ENCODE measurements at places on chromosomes 7 and 10. TPM values are rescaled to one million over a fixed set of nuclear protein-coding genes. Genes with fewer than 3 reads are reported as not detected.

DNA sequence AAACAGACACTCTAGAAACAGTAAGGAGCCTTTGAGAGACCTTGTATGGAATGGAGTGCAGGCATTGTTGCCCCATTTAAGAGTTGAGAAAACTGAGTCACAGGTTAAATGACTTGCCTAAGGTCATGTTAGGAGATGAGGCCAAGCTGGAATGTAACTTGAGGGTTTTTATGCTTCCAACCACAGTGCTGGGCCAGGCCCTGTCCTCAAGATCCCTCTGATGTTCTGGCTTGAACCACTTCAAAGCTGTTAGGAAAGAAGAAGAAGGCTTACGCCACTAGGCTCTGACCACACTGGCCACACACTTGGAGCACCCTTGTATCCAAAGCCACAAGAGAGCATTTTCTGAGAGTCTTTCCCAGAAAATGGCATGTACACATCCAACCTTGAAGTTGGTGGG lies 42.7 kb downstream of the PLAU start:
- no peaks in the 10 kb centered on the region for H3K36me3 ChIP-seq
- H3K4me3 ChIP-seq, result no peak overlapping the region
- peaks cover 10% of the 10 kb centered on the region for H3K4me1 ChIP-seq
- H3K27ac ChIP-seq, result no peak overlapping the region
- no peak for DNase-seq
- H3K27me3 ChIP-seq, result no peaks in the 10 kb centered on the region

- no peak overlapping the region for H3K27ac ChIP-seq
- H3K4me3 ChIP-seq, result no peak overlapping the region
- DNase-seq, result no peak
Observed at GRCh38 chr7:31873816-31874597, 187.0 kb downstream of the PPP1R17 start.

DNA sequence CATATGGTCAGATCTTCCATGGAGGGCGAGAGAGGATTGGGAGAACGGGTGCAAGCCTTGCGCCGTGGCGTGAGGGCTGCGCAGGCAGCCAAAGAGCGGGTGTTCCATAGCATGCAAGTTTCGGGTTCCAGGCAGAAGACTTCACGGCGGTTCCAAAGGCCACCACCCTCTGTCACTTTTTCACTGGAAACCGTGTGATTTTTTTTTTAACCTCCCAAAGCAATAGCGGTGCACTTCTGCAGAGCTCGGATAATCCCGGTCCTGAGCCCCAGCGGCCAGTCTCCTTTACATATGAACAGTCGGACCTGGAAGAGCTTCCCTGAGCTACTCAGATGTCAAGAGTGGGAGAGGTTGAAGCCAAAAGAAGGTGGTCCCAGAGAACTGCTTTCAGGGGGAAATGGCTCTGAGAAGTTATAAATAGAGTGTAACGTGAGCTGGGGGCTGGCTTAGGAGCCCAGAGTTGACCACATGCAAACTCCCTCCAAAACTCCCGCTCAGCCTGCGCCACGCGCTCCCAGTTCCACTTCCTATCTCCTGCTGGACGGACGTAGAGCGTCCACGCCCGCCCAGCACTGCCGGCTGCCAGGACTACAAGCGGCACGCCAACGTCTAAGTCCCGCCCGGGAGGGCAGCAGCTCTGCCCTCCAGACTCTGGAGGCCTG lies at the start of gene MEOX2:
Gene MEOX2 (minus strand): TSS at position 389 of the 662 bp plus-strand sequence. CDS start 281 bp downstream, at position 108.
- no peak within 1 kb of the TSS for H3K27ac ChIP-seq
- peaks cover 53% of the 10 kb centered on the region for H3K27me3 ChIP-seq
- DNase-seq, result peak; percentile 24
- no peaks in the 10 kb centered on the region for H3K36me3 ChIP-seq
- peak within 1 kb of the TSS; percentile 34 for H3K4me3 ChIP-seq
- H3K4me1 ChIP-seq, result peaks cover 19% of the 10 kb centered on the region

DNA sequence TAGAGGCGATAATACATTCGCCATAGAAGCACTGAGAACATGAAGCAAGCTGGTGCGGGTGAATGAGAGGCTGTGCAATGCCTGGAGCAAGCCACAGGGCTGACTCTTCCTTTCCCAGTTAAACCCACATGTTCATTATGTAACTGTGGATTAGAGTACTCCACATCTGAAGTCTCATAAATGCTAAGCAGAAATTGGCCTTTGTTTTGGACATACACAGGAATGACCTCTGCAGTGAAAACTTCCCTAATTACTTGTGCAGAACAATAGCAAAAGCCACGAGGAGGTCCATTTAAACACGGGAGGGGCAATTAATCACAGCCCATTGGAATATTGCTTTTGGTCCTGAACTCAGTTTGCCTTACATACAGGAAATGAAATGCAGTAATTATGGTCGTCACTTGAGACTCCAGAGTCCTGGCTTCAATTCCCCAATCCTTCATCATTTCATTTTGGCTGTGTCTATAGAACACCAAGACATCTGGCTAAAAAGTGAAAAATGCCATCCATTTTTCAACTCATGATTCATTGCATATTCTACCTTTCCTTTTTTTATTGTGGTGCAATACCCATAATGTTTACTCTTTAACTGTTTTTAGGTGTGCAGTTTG lies 78.7 kb upstream of the CXCL12 start:
- H3K4me3 ChIP-seq, result no peak overlapping the region
- no peak for DNase-seq
- H3K36me3 ChIP-seq, result no peaks in the 10 kb centered on the region
- no peaks in the 10 kb centered on the region for H3K4me1 ChIP-seq
- no peaks in the 10 kb centered on the region for H3K27me3 ChIP-seq
- no peak overlapping the region for H3K27ac ChIP-seq

- no peaks in the 10 kb centered on the region for H3K4me1 ChIP-seq
- no peaks in the 10 kb centered on the region for H3K36me3 ChIP-seq
- no peaks in the 10 kb centered on the region for H3K27me3 ChIP-seq
- no peak for DNase-seq
Observed at GRCh38 chr10:28382525-28383269, 79.8 kb upstream of the MPP7 start.

GRCh38 chr10:75836064-75836463 lies 404.6 kb downstream of the LRMDA start:
- no peaks in the 10 kb centered on the region for H3K36me3 ChIP-seq
- no peaks in the 10 kb centered on the region for H3K27me3 ChIP-seq
- H3K27ac ChIP-seq, result no peak overlapping the region
- DNase-seq, result no peak
- no peak overlapping the region for H3K4me3 ChIP-seq

GRCh38 chr10:121411004-121411403 lies 187.2 kb downstream of the FGFR2 start:
- no peak overlapping the region for H3K4me3 ChIP-seq
- DNase-seq, result no peak
- H3K4me1 ChIP-seq, result no peaks in the 10 kb centered on the region
- H3K36me3 ChIP-seq, result no peaks in the 10 kb centered on the region
- no peaks in the 10 kb centered on the region for H3K27me3 ChIP-seq

DNA sequence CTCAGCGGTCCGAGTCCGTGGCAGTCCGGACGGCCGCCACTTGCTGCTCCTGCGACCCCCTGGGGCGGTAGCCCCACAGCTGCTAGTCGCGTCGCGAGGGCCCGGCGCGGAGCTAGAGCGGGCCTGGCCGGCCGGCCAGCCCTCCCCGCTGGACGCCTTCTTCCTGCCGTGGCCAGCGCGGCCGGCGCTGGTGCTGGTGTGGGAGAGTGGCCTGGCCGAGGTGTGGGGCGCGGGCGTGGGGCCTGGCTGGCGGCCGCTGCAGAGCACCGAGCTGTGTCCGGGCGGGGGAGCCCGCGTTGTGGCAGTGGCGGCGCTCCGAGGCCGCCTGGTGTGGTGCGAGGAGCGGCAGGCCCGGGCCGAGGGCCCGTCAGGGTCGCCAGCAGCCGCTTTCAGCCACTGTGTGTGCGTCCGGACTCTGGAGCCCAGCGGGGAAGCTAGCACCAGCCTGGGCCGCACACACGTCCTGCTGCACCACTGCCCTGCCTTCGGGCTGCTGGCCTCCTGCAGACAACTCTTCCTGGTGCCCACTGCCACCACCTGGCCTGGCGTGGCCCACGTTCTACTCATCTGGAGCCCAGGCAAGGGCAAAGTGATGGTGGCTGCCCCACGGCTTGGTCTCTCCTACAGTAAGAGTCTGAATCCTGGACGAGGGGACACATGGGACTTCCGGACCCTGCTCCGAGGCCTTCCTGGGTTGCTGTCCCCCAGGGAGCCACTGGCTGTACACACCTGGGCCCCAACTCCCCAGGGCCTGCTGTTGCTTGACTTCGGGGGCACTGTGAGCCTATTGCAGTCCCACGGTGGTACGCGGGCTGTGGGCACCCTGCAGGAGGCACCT lies 631 bp downstream of the HPS6 start:
- H3K4me1 ChIP-seq, result peaks cover 18% of the 10 kb centered on the region
- H3K27ac ChIP-seq, result peak overlapping the region; percentile 75
- DNase-seq, result no peak
- H3K36me3 ChIP-seq, result peaks cover 24% of the 10 kb centered on the region
- H3K4me3 ChIP-seq, result peak overlapping the region; percentile 67

GRCh38 chr7:5997210-5997808 lies 11.5 kb downstream of the PMS2 start:
- no peak overlapping the region for H3K27ac ChIP-seq
- H3K4me1 ChIP-seq, result no peaks in the 10 kb centered on the region
- peak; percentile 51 for DNase-seq
- no peaks in the 10 kb centered on the region for H3K27me3 ChIP-seq
- H3K4me3 ChIP-seq, result no peak overlapping the region

GRCh38 chr10:69278446-69278963 lies at the start of gene HK1:
TSS of gene HK1 (plus strand) at chr10:69278496.
- H3K27ac ChIP-seq, result no peak within 1 kb of the TSS
- no peak for DNase-seq
- no peak within 1 kb of the TSS for H3K4me3 ChIP-seq
- H3K27me3 ChIP-seq, result peaks cover 5% of the 10 kb centered on the region

DNA sequence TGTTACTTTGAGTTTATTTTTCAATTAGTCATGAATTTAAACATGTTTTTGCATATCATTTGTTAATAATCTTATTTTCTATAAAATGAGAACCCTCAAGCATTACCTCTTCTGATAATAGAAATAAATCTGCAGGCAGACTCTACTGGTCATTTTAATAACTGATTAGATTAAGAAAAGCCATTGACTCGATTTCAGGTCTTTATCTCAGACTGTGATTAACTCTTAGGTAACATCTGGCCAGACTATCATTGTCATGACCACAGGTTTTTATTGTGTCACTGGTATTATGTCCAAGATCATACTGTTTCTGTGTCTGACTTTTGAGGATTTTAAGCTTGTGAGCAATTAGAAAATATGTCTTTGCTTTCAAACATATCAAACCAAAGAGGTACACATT lies 83.6 kb upstream of the SLC13A1 start:
- H3K27me3 ChIP-seq, result no peaks in the 10 kb centered on the region
- no peak overlapping the region for H3K4me3 ChIP-seq
- DNase-seq, result no peak
- H3K36me3 ChIP-seq, result no peaks in the 10 kb centered on the region
- no peak overlapping the region for H3K27ac ChIP-seq

GRCh38 chr10:128062881-128063563 lies 63.2 kb downstream of the MKI67 start:
- no peaks in the 10 kb centered on the region for H3K27me3 ChIP-seq
- peak overlapping the region; percentile 23 for H3K27ac ChIP-seq
- H3K36me3 ChIP-seq, result peaks cover 67% of the 10 kb centered on the region
- H3K4me3 ChIP-seq, result no peak overlapping the region
- DNase-seq, result no peak

DNA sequence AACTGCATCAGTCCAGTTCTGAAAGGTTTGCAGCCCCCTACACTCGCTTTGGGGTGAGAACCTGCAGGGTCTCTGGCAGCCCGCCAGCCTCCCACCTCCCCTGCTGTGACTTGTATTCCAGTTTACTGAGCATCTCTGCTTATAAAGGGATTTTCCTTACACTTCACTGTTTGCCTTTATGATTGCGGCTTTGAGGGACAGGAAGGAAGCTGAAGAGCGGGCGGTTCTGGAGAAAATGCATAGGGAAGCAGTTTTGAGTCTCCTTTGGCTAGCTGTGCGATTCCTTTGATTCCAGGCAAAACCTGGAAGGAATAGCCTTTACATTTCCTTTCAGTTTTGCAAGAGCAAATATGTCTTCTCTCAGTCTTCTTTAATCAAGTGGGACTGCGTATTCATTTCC lies 65.0 kb upstream of the TRIM8 start:
- no peak for DNase-seq
- H3K4me3 ChIP-seq, result no peak overlapping the region
- no peaks in the 10 kb centered on the region for H3K36me3 ChIP-seq
- H3K4me1 ChIP-seq, result no peaks in the 10 kb centered on the region
- H3K27me3 ChIP-seq, result no peaks in the 10 kb centered on the region

DNA sequence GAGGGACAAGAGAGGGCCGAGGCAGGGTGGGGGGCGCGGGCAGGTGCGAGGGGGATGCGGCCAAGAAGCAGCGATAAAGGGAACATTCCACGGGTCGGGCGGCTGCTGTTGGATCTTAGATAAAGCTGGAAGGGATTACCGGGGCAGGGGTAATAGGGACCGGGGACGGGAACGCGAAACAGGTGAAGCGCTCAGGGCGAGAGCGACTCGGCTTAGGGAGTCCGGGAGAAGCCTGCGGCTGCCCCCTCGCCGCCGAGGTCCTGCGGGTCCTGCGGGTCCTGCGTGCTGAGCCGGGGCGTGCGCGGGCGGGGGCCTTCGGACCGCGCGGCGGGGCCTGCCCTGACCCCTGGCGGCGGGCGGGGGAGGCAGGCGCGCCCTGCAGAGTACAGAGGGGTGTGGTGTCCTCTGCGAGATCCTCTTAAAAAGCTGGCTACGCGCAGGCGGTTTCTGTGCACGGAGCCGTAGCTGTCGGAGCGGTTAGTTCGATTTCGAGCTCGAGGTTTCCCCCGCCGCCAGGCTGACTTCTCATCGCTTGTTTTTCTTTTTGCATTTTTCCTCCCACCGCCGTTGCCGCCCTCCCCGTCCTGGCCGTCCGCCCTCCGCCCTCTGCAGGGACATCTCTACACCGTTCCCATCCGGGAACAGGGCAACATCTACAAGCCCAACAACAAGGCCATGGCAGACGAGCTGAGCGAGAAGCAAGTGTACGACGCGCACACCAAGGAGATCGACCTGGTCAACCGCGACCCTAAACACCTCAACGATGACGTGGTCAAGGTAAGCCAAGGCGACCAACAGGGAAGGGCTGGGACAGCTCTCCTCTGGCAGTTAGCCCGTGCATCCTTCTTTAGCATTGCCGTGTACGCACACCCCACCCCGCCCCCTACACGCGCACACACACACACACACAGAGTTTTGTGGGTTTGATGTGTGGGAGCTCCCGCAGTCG lies 1.4 kb downstream of the CAV1 start:
- H3K27me3 ChIP-seq, result peaks cover 31% of the 10 kb centered on the region
- H3K4me3 ChIP-seq, result peak overlapping the region; percentile 69
- H3K36me3 ChIP-seq, result no peaks in the 10 kb centered on the region
- peaks cover 14% of the 10 kb centered on the region for H3K4me1 ChIP-seq
- H3K27ac ChIP-seq, result peak overlapping the region; percentile 46
- no peak for DNase-seq

- no peaks in the 10 kb centered on the region for H3K36me3 ChIP-seq
- no peaks in the 10 kb centered on the region for H3K27me3 ChIP-seq
- no peak overlapping the region for H3K4me3 ChIP-seq
Observed at GRCh38 chr10:71782917-71783490, 9.7 kb upstream of the VSIR start.

GPR141 gene
- 0.52 TPM for polyA plus RNA-seq

CHAT gene
- polyA plus RNA-seq, result 0.96 TPM

LRCH4 gene
- polyA plus RNA-seq, result 40.0 TPM
